ENCODE measurements at places on chromosomes 1 and 21.

GRCh38 chr1:18783705-18784481 is 75.6 kb downstream of the TAS1R2 start:
- DNase-seq = no peak

DNA sequence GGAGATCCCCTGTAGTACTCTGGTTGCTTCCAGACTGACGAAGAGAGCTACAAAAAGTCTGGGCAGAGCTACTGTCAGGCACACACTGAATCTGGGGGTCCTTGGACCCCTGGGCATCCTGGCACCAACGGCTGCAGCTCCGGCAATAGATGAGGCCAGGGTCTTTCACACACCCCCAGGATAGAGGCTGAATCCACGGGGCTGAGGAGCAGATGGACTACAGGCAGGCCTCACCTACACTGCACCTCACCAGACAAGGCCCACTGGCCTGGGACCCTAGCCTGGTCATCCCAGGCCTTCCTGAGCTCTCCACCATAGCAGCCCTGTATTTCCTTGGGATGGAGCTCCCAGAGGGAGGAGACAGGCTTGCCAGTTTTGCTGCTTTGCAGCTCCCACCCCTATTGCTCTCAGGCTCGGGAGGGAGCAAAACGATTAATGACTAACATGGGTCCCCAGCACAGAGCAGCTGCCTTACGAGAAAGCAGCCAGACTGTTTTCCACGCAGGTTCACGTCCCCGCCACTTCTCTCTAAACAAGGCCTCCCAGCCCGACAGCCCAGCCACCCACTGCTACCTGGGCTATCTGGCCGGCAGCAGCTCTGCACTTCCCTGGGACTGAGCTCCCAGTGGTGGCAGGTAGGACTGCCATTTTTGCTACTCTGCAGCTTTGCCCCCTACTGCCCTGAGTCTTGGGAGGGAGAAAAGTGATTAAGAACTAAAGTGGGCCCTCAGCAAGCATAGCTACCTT is 1022.5 kb upstream of the ADGRL2 start:
- no peak for DNase-seq

DNA sequence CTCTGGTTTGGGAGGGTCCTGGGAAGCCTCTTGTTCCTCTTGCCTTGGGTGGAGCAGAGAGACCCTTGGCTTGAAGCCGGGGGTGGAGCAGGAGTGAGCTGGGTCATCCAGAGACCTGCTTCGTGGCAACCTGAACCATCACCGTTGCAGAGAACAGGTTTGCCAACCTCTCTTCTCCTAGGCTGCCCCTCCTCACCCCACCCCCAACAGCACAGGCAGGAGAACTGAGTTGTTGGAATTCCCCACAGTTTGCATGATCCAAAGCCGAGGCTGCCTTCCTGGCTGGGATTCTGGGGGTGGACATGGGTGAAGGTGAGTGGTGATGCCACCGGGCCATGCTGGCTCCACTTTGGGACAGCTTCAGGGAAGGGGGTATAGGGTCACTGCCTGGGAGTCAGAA is 2.2 kb downstream of the WNT4 start:
- DNase-seq = no peak

- no peak for DNase-seq
These were observed 425.4 kb downstream of the ADGRL2 start for GRCh38 chr1:82226186-82226505.

- DNase-seq = no peak
These were observed 366.6 kb upstream of the NCAM2 start for GRCh38 chr21:20631633-20632032.

- no peak for DNase-seq
These were observed 4.6 kb upstream of the KRTAP10-4 start for GRCh38 chr21:44568667-44569556.

- no peak for DNase-seq
These were observed 18.2 kb downstream of the INAVA start for GRCh38 chr1:200912737-200913407.

DNA sequence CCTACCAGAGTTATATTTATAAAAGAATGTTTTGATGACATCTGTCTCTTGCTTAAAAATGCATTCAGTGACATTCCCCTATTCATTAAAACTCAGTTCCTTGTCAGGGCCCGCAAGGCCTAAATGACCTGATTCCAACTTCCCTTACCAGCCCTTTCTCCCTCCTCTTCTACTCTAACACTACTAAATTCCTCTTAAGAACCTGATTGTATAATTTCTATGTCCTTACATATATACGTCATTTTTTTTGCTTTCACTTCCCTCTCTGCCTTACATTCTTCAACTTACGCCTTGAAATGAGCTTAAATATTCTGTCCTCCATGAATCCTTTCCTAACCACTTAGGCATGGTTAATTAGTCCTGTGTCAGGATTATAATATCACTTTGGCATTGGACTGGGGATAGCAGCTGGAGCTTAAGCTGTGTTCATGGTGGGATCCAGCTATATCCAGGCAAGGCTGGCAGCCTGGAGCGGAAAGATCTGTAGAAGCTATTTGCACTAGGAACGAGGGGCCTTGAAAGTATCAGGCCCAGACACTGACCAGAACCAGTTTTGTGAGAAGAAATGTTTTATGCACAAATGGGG is 360.2 kb upstream of the PTBP2 start:
- no peak for DNase-seq

DNA sequence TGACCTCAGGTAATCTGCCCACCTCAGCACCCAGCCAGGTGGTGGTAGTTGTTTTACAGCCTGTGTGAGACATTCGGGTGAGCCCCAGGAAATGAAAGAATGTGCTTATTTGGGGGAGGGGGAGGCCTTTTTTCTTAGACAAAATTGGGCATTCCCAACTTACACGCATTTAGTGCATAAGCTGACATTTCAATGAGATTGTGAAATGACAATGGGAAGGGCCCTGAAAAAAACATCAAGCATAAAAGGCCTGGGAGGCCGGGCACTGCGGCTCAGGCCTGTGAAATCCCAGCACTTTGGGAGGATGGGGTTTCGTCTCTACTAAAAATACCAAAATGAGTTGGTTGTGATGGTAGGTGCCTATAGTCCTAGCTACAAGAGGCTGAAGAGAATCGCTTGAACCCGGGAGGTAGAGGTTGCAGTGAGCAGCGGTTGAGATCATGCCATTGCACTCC is 5.0 kb downstream of the GAS5 start:
- DNase-seq = no peak

DNA sequence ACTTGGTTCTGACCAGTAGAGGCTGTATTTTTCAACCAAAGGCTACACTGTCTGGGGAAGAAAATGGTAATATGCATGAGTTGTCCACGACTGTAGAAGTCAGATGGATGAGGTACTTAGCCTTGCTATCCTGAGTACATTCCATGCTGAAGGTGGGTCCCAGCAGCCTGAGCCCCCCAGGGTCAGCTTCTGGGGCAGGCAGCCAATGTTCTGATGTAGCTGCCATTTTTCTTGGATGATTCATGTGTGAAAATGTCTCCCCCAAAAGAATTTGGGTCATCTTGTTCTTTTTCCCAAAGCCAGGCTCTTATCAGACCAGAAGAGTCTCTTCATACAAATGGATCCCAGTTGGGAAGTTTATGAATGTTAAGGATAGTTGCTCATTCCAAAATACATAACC is 172.2 kb upstream of the UBE2U start:
- no peak for DNase-seq

GRCh38 chr1:99251308-99251707 is 13.0 kb upstream of the PLPPR4 start:
- no peak for DNase-seq

DNA sequence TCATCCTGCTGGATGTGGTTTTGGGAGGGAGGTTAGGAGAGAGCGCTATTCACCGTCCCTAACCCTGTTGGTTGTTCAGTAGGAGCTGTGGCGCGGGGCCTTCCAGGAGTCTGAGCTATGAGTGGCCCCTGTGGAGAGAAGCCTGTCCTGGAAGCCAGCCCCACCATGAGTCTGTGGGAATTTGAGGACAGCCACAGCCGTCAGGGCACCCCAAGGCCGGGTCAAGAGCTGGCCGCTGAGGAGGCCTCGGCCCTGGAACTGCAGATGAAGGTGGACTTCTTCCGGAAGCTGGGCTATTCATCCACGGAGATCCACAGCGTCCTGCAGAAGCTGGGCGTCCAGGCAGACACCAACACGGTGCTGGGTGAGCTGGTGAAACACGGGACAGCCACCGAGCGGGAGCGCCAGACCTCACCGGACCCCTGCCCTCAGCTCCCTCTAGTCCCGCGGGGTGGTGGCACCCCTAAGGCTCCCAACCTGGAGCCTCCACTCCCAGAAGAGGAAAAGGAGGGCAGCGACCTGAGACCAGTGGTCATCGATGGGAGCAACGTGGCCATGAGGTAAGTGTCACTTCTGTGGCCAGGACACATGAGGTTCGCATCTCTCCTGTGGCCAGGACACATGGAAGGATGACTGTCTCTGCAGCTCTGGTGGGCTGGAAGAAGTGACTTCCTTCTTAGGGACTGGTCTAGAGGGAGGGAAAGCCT is 1.2 kb downstream of the ZC3H12A start:
- no peak for DNase-seq

GRCh38 chr1:200314085-200314750 is 95.6 kb downstream of the ZNF281 start:
- no peak for DNase-seq

DNA sequence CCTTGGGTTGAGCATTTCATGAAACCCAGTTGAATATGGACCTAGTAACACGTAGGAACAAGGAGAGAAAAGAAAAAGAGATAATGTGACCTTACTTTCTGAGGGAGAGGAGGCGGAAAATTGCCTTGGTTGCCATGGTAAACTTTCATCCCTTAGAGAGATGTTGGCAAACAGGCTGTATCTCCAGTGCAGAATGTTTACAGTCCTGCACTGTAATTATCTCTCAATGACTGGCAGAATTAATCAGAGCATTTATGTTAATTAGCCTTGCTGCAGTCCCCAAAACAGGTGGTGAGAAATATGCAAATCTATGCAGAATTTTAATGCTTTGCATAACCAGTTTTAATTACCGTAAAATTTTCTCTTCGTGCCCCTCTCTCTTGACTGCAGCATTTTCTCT is 147.3 kb downstream of the CD247 start:
- DNase-seq = no peak

DNA sequence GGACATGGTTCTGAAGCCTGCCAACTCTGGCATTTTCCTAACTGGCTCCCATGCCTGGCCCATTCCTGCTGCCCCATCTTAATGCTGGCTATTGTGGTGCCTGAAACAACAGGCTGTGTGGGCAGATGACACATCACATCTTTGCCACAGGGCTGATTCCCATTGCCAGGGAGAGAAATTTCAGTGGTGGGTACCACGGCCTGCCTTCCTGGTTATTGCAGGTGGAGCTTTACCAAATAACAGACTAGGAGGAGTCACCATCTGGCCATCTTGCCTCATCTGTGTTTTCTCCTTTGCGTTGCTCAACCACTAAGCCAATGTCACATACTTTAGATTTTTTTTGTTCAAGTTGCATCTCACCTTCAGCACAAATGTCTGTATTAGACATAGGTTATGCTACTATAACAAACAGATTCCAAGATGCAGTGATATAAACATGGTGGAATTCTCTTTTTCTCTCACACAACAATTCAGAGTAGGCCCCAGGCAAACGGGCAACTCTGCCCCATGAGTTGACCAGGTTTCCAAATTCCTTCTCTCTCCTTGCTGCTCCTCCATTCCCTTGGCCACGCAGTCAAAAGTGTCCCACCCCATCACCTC is 14.1 kb downstream of the CDA start:
- DNase-seq = no peak

DNA sequence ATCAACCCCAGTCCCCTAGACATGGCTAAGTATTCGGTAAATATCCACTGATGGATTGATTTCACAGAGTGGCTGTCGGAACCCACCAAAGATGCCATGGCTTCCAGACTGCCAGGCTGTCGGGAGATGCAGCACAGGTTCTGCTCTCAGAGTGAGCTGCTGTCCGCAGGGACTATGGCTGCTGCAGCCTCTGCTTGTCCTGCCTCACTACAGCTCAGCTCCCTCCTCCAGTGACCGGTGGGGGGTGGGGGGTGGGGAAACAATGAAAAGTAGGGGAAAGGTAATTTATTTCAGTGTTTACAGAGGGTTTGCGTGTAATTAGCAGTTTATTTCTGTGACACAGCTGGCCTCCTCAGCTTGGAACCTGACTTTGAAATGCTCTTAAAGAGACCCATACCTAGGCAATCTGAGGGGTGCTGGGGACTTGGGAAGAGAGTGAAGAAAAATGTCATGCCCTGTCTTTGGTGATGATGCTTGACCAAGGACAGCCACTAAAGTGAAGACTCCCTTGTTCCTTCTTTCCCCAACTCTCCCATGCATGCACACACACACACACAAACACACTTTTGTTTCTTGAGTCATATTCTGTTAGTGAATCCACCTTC is 109.0 kb downstream of the CACNA1E start:
- no peak for DNase-seq

Measured in esophagus squamous epithelium (tissue), 5 donors.